ENCODE measurements at places on chromosomes 7 and 10. TPM values are rescaled to one million over a fixed set of nuclear protein-coding genes. Genes with fewer than 3 reads are reported as not detected.

Gene SSMEM1
- not detected for total RNA-seq

Gene EXOC6
- 64.6 TPM for total RNA-seq

Gene SPDYE1
- total RNA-seq, result not detected

Gene TAS2R5
- total RNA-seq, result 5.3 TPM

Gene ABCB4
- total RNA-seq, result 2.4 TPM

Gene FGL2
- total RNA-seq, result 97.6 TPM

Gene PRPF18
- 16.4 TPM for total RNA-seq

Gene WDR37
- total RNA-seq, result 16.6 TPM

Gene LEP
- 0.70 TPM for total RNA-seq

Gene STN1
- total RNA-seq, result 27.9 TPM

Gene SLC16A12
- total RNA-seq, result 22.7 TPM

Measured in metanephros (tissue), 2 donors.